Fibroblast of the aortic adventitia (primary cell): ENCODE measurements at places on chromosomes 4 and X. TPM values are rescaled to one million over a fixed set of nuclear protein-coding genes. Genes with fewer than 3 reads are reported as not detected.

The PHEX gene
- 5.6 and 6.7 TPM in 2 replicates for total RNA-seq

The TMEM156 gene
- 0.18 TPM in 1 of 2 replicates, not detected in the other for total RNA-seq

- DNase-seq = no peak
Observed at GRCh38 chr4:138320030-138320429, 77.9 kb upstream of the SLC7A11 start.

DNA sequence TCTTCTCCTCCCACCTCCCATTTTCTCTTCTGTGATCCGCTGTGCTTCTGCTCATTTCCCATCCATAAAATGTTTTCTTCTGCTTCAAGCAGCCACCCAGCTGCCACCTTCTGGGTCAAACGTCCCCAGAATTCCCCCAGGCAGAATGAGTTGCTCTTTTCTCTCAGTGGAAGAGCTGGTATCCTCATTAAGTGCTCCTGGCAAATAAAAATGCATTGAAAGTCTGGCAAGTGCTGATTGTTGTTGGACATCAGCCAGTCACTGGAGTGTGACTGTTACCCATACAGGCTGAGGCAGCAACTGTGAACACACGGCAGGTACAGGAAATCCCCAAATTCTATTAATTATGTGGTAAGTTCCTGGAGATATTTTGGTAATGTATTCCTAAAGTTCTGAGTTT is 52.6 kb downstream of the LIMCH1 start:
- DNase-seq = no peak

DNA sequence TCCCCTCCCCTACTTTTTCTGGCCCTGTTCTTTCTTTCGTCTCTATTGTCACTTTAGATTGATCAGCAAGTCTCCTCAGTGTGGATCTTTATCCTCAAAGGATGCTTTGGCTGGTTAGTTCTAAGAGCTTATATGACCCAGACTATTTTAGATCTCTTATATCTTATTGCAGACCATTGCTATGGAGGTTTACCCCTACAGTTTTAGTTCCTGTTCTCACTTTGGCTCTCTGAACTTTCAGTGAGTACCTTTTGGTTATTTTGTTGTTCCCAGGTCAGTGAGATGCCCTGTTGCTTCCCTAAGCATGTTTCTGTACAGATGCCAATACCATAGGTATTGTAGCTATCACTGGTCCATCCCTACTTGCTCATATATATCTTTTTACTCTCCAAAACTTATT is 24.0 kb upstream of the MED14 start:
- no peak for DNase-seq

The TRAM1L1 gene
- total RNA-seq = 3.2 and 4.3 TPM in 2 replicates

DNA sequence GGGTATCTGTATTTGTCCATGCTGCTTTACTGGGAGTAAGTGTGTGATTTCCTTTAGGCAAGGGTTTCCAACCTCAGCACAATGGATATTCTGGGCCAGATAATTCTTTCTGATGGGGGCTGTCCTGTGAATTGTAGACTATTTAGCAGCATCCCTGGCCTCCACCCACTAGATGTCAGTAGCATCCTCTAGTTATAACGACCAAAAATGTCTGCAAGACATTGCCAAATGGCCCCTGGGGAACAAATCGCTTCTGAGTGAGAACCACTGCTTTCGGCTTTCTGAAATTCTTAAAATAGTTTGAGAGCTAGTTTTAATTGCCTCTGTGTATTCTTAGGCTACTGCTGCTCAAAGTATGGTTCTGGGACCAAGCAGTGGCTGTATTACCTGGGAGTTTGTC is 81.2 kb upstream of the GPM6B start:
- DNase-seq = peak; percentile 49

DNA sequence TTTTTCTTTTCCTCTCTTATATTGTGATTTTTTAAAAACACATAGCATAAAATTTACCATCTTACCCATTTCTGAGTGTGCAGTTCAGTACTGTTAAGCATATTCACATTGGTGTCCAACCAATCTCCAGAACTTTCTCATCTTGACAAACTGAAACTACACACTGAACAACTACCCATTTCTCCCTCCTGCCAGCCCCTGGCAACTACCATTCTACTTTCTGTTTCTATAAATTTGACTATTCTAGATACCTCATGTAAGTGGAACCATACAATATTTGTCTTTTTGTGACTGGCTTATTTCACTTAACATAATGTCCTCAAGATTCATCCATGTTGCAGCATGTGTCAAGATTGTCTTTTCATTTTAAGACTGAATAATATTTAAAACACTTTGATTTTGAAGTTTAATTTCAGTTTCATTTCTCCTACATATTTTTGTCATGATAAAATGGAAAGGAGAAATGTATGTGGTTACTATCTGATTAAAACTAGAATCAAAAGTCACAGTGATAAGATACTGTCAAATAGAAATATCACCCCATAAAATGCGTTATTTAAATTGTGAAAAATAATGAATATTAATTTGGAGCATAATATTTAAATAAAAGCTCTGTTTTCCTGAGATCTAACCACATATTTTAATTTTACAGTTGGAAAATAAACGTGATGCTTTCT is 122.8 kb downstream of the DIPK2B start:
- DNase-seq = peak; percentile 3

DNA sequence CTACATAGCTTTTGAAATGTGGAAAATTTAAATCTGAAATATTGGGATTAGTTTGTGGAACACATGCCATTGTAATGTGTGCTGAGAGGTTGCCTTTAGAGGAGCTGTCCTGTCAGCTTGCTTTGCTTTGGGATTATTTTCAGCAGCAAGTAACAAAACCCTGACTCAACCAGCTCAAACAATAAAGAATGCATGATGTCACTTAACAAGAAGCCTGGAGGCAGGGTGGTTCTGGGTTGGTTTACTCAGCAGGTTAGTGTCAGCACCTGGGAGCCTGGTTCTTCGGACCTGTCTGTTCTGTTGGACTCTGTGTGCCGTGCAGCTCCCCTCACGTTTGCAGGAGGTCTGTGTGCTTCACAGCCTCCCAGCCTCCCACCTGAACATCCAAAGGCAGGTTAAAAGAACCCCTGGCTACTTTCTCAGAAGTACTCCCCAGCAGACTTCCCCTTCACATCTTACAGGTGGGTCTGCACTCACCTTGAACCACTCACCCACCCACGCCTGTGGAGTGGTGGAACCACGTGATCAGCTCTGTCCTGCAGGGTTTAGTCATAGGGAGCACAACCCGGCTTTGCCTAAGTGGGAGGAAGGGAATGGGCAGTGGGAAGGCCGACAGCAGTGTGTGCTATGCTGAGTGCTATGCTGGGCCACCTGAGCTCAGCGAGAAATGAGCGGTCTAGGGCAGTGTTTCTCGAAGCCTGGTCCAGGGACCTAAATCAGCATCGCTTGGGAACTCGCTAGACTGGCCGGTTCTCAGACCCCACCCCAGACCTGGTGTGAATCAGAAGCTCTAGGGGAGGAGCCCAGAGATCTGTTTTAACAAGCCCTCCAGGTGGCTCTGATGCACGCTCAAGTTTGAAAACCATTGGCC is 20.4 kb downstream of the TMEM131L start:
- DNase-seq = peak; percentile 83

The CDX4 gene
- not detected in 2 replicates for total RNA-seq

The SSX4 gene
- not detected in 2 replicates for total RNA-seq

GRCh38 chr4:144902614-144903013 is 195.4 kb downstream of the ANAPC10 start:
- no peak for DNase-seq

DNA sequence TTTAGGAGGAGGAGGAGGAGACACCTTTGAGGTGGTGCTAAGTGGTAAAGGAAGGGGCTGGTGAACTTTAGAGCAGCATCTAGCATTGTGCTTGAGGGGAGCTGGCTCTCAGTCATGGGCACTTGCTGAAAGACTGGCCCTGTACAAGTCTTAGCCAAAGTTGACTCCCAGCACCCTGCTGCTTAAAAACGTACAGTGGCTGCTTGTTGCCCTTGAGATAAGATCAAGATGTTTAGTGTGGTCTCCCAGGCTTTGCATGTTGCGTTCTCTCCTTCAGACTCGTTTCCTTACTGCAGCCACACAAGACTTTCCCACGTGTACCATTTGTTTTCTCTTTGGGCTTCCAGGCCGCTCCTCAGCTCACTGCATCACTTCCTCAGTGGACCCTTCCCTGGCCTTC is 1.8 kb downstream of the MED28 start:
- DNase-seq = no peak

GRCh38 chr4:39227906-39228305 is 45.6 kb downstream of the WDR19 start:
- DNase-seq = peak; percentile 56

DNA sequence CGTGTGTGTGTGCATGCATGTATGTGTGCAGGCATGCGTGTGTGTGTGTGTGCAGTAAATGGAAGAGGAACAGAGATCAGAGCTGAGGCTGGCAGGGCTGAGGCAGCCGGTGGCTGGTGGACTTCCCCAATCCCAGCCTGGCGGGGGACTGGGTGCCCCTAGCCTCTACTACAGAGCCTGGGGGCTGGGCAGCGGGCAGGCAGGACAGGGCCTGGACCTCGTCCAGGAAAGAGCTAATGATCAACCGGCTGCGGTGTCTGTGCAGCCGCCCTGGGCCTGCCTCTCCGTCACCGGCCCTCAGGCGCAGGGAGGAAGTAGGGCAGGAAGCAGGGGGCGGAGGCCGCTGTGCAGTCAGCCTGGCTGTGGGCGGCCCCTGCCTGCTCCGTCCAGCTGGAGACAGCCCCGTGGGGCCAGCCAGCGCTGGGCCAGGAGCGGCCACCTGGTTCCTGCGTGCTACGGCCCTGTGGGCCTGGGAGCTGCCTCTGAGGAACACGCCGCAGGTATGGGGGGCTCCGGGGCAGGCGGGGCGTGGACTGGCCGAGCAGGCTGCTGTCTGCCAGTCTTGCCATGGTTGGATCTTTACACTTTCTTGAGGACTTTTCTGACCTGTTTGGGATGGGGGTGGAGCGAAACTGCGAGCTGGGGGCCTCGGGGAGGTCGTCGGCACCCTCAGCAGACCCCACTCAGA is at the start of gene SH3TC1:
Gene SH3TC1, plus strand, starts transcription at position 385 of the 688 bp plus-strand sequence. CDS start 5,905 bp downstream, outside the sequence.
- peak; percentile 63 for DNase-seq

The CLDN2 gene
- total RNA-seq = not detected in 2 replicates

The RTL5 gene
- total RNA-seq = 2.3 and 4.3 TPM in 2 replicates

The MAGEC3 gene
- total RNA-seq = 0.27 TPM in 1 of 2 replicates, not detected in the other

- no peak for DNase-seq
Observed at GRCh38 chrX:125266153-125266660, 53.5 kb upstream of the TEX13C start.

DNA sequence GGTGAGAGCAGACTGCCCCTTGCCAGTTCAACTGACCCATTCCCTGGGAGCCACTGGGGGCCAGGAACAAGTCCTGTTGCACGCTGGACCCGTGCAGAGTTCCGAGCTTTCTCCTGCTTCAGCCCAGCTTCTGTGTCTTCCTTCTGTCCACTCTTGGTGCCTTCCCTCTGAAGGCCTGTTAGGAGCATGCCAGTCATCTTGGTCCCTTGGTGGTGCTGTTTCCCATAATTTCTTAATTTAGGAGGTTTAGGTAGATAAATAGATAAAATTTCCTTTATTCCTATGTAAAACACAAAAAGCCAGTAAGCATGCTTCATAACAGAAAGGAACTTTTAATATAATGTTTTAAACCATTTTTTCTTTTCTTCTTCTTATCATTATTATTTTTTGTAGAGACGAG is 672.7 kb downstream of the CCSER1 start:
- DNase-seq = no peak

DNA sequence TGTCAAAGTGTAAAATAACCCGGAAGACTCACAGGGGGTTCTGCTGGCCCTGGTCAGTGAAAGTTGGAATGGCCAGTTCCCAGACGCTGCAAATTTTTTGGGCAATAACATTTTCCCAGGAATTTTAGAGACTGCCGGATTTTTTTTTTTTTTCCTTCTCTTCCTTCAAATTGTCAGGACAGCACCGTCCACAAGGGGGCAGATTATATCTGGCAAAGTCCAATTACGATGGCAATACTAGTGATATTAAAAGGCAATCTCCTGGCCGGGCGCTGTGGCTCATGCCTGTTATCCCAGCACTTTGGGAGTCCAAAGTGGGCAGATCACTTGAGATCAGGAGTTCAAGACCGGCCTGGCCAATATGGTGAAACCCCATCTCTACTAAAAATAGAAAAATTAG is 20.5 kb downstream of the SLC25A5 start:
- DNase-seq = peak; percentile 71

- no peak for DNase-seq
Observed at GRCh38 chr4:7839856-7840255, 99.8 kb downstream of the AFAP1 start.

DNA sequence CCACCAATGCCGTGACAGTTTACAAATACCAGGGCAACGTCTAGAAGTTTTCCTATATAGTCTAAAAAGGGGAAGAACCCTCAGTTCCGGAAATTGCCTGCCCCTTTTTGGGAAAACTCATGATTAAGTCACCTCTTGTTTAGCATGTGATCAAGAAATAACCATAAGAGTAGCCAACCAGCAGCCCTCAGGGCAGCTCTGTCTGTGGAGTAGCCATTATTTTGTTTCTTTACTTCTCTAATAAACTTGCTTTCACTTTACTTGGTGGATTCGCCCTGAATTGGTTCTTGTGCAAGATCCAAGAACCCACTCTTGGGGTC is 20.0 kb upstream of the HOPX start:
- DNase-seq = no peak

The CT45A10 gene
- total RNA-seq = not detected in 2 replicates

The PCYT1B gene
- 0.27 and 0.74 TPM in 2 replicates for total RNA-seq

DNA sequence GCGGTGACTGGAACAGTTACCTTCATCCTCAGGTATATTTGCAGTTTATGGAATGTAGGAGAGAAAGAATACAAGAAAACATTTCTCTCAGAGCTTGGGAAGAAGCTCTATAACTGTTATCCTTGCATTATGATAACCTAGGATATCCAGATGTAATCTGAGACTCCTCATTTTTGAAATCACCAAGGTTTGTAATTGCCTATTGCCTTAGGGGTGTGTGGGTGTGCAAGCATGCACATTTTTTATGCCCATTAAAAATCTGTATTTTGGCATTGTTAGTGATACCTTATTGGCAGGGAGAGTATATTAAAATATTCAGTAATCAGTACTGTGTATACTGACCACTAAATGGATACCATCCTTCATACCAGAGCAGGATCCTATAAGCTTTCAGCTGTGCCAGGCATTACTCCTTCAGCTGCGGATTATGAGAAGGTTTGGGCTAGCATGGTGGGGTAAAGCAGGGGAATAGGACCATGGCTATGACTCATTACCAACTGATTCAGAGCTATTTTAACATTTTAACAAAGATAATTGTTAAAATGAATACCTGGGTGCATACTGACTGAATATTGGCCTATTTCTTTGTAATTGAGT is 8.3 kb downstream of the SEC24B start:
- DNase-seq = no peak

GRCh38 chr4:85430697-85431096 is 44.3 kb upstream of the ARHGAP24 start:
- no peak for DNase-seq

GRCh38 chr4:76639288-76639687 is 204.3 kb downstream of the SHROOM3 start:
- DNase-seq = no peak

- no peak for DNase-seq
Observed at GRCh38 chrX:20373063-20373462, 106.4 kb upstream of the RPS6KA3 start.

DNA sequence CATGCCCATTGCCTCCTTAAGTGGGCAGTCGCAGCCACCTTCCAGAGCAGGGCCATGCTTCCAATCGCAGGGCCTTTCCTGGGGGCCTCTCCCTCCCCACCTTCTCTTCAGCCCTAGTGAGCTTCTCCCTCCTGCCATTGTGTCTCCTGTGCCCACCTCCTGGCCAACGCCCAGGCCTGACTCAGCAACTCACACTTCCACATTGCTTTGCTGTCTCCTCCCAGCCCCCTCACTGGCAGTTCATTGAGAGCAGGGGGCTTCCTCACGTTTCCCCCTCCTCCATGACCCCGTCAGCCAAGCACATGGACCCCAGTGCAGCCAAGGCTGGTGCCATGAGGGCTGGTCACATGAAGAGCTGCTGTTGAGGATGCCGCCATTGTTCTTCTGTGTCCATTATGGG is 25.9 kb downstream of the HTRA3 start:
- DNase-seq = no peak

The PCDH18 gene
- 102 and 210 TPM in 2 replicates for total RNA-seq

GRCh38 chr4:93731456-93731855 is 97.1 kb upstream of the ATOH1 start:
- no peak for DNase-seq
